ENCODE measurements at places on chromosomes 6 and 20. TPM values are rescaled to one million over a fixed set of nuclear protein-coding genes. Genes with fewer than 3 reads are reported as not detected.

DNA sequence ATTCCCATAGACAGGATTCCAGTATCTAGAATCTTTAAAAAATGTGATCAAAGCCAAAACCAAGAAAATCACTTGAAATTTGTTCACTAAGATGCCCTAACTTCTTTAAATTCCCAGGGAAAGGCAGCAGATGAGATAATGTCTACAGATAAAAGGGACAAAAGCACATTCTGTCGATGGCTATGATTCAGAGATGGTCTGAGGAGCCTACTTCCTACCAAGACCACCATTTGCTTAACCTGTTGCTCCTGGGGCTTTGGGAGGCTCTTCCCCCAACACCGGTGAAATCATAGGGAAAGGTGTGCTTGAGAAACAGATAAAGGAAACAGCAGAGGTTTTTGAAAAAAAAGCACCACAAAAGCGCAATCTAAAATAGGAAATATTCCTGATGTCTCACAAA, 118.3 kb upstream of the MAP7 start:
- peaks cover under 1% of the 10 kb centered on the region for H3K36me3 ChIP-seq
- H3K4me3 ChIP-seq: no peak overlapping the region

GRCh38 chr6:56241124-56241802, 6.1 kb downstream of the COL21A1 start:
- no peaks in the 10 kb centered on the region for H3K36me3 ChIP-seq
- no peak for DNase-seq
- no peak overlapping the region for H3K4me3 ChIP-seq
- H3K27ac ChIP-seq: no peak overlapping the region

GRCh38 chr6:117393045-117393444, 32.7 kb downstream of the ROS1 start:
- H3K36me3 ChIP-seq: no peaks in the 10 kb centered on the region
- no peaks in the 10 kb centered on the region for H3K27me3 ChIP-seq
- no peak overlapping the region for H3K27ac ChIP-seq
- no peak overlapping the region for H3K4me3 ChIP-seq

DNA sequence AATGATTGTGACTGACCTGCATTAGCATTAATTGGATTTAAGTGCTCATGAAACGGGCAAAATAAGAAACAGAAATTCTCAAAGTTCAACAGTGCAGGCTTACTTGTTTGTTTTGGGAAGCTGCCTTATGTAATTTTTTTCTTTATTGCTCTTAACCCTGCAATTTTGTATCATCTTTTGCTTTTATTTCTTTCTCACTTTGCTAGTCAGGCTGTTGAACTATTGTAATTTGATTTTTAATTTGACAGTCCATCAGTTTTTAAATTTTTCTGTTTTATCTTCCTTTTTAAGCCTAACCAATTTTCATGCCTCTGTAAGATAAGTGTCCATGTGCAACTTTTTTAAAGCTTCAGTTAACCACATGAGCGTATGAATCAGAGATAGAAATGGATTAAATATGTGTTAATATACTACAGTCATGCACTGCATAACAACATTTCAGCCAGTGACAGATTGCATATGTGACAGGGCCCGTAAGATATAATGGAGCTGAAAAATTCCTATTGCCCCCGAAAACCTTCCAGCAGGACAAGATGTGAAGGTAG, 44.6 kb downstream of the PEX7 start:
- DNase-seq: no peak
- H3K4me3 ChIP-seq: no peak overlapping the region
- H3K4me1 ChIP-seq: no peaks in the 10 kb centered on the region

GRCh38 chr6:159097256-159097655, 52.5 kb upstream of the TAGAP start:
- peak overlapping the region; percentile 54 for H3K4me3 ChIP-seq
- H3K27ac ChIP-seq: peak overlapping the region; percentile 39
- H3K36me3 ChIP-seq: no peaks in the 10 kb centered on the region
- H3K27me3 ChIP-seq: no peaks in the 10 kb centered on the region

DNA sequence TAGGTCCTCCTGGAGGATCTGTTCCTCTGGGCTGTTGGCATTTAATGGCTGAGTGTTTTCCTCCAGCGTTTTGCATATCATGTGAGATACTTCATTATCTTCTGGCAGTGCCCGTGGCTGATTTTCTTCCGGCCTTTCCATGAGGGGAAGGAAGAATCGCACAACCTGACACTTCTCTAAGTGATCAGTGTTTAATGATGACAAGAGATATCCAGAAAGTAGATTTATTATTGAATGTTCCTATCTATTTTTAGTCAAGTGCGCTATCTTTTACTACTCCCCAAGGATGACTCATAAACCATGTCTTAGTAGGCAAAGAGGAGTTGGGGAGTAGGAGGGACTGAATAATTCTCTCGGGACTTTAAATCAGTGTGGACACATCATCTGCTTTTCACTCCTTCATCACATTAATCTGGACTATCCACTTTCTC, 149.7 kb downstream of the PLCB4 start:
- no peaks in the 10 kb centered on the region for H3K27me3 ChIP-seq
- no peak overlapping the region for H3K4me3 ChIP-seq
- no peak overlapping the region for H3K27ac ChIP-seq

Gene EPHA7
- not detected for total RNA-seq

Gene VGLL2
- not detected for total RNA-seq

Gene KCNQ5
- total RNA-seq: 9.8 TPM

Gene SOX4
- 1.9 TPM for total RNA-seq

Gene BEND6
- total RNA-seq: 0.32 TPM
